ENCODE measurements at places on chromosomes 6 and 20. TPM values are rescaled to one million over a fixed set of nuclear protein-coding genes. Genes with fewer than 3 reads are reported as not detected.

Gene RRAGD
- total RNA-seq: 1.4 TPM

Gene SPTLC3
- 6.8 TPM for total RNA-seq

Gene PHACTR2
- total RNA-seq: 74.7 TPM

Gene PIGU
- 21.1 TPM for total RNA-seq

Gene CLVS2
- total RNA-seq: not detected

Gene SLC26A8
- total RNA-seq: not detected

Gene RSPH9
- total RNA-seq: 0.57 TPM

Gene SAPCD1
- 0.90 TPM for total RNA-seq

Gene TINAG
- total RNA-seq: not detected

Gene FAM184A
- total RNA-seq: 0.74 TPM

Gene ADGRF1
- not detected for total RNA-seq

- no peak for DNase-seq
These were observed 470.2 kb upstream of the BTBD3 start for GRCh38 chr20:11447371-11448100.

GRCh38 chr20:13608066-13608465 lies 30.7 kb downstream of the TASP1 start:
- no peak for DNase-seq

DNA sequence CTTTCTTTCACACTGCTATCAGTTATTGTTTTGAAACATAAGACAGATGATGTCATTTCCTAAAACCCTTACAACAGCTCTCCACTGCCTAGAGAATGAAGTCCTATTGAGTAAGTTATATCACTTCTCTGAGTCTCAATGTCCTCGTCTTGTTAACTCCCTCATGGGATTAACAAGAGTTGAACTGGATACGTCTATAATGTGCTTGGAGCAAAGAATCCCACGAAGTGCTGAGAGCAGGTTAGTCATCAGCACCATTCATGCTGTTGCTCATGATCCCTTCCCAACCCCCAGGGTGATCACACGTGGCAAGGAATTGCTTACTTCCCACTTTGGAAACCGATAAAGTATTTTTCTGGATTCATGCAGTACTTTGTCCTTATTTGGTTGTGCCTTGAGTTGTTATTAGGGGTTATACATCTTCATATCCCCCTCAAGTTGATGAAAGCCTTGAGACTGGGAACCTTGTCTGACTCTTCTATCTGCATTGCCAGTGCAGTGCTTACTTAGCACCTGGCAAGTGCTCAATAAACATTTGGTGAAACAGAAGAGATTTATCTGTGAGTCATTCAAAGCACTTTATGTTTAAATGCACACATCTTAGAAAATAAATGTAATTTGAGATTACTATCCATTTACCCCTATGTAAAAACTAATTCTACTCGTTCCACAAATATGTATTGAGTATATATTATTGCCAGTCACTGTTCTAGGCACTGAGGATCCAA lies 487.5 kb downstream of the EPM2A start:
- peak; percentile 75 for DNase-seq

DNA sequence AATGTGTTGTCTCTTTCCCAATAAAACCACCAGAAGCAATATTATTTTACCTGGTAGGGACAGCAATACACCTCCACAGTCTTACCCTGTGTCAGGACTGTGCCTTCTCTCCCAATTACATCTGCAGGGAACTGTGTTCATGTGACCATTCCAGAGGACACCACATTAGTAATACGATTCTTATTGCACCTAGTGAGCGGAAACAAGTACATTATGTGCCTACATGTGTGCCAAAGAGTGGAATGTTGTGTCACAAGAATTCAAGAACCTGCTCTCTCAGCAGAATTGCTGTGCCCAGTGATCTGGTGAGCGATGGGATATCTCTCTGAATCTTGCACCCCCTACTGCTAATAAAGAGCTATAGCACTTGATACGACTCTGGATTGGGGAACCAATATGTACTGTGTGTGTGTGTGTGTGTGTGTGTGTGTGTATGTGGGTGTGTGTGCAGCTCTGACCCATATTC lies 57.4 kb upstream of the FOXC1 start:
- peak; percentile 47 for DNase-seq

DNA sequence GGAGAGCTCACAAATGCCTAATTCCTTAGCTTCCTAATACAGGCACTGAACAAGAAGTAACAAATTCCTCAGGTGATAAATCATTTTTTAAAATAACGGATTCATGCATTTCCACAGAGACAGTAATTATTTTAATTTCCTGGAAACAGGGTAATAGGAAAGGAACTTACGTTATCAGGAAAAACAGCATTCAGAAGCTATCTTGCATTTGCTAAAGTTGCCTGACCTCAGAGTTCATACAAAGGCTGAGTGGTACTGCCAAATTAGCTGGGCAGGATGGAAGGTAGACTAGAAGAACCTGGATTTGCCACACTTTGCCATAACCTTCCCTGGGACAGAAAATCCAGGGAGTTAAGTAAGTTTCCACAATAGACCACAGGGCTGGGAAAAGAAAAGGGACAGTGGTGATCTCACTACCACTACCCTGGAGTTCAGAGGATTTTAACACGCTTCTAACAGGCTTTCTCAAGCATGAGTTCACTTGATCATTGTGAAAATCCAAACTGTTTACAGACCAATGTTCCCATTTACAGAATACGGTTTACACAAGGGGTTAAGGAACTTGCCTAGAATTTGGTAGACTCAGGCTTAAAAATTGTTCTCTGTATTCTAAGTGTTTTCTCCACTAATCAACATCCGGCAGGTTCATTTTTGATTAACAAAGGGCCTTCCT lies 57.0 kb downstream of the KIF13A start:
- peak; percentile 65 for DNase-seq

- no peak for DNase-seq
These were observed 42.3 kb downstream of the RPP40 start for GRCh38 chr6:4961322-4962168.

GRCh38 chr20:46215913-46216707 lies 92.2 kb downstream of the CDH22 start:
- DNase-seq: peak; percentile 5

DNA sequence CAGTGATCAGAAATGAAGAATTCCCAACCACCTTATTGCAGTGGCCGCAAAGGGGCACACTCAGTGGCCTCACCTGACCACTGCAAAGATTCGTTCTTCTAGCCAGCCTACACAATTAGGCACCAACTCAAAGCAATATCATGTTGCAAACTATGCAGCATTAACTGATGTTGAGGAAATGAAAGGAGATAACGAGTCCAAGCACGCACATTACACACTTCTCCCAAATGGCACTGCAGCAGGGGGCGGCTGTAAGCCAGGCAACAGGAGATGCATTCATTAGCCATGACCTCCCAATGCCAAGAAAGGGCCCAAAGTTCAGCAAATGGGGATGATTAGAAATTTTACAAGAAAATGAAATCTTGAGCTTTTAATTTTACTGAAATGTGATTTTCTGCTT lies 39.3 kb downstream of the ATXN1 start:
- DNase-seq: no peak

- no peak for DNase-seq
These were observed at the start of gene AGER for GRCh38 chr6:32184084-32184640. Gene AGER (minus strand): TSS chr6:32184253. CDS start chr6:32184222, 31 bp downstream.

- DNase-seq: no peak
These were observed 173.2 kb downstream of the VEGFA start for GRCh38 chr6:43943099-43943766.

DNA sequence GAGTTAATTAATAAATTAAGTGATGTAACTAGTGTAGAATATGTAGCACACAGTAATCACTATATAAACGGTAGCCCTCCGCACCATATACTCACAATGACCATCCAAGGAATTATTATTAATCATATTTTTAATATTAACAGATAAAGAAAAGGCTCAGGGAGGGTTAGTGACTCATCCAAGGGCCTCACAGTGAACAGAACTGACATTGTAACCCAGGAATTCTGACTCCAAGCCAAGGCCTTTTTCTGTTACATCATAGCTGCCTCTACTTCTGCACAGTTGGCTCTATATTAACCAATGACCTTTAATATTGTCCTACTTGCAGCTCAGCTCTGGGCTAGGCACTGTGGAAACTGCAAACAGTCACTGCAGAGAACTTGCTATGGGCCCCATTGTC lies 117.5 kb upstream of the SIRPG start:
- peak; percentile 52 for DNase-seq

GRCh38 chr6:168625602-168626001 lies 184.6 kb downstream of the SMOC2 start:
- no peak for DNase-seq

GRCh38 chr20:12882832-12883506 lies 125.8 kb upstream of the SPTLC3 start:
- peak; percentile 42 for DNase-seq

- DNase-seq: no peak
These were observed 47.2 kb upstream of the TFAP2D start for GRCh38 chr6:50666089-50666488.

- no peak for DNase-seq
These were observed 41.8 kb downstream of the KIF16B start for GRCh38 chr20:16531485-16531884.

DNA sequence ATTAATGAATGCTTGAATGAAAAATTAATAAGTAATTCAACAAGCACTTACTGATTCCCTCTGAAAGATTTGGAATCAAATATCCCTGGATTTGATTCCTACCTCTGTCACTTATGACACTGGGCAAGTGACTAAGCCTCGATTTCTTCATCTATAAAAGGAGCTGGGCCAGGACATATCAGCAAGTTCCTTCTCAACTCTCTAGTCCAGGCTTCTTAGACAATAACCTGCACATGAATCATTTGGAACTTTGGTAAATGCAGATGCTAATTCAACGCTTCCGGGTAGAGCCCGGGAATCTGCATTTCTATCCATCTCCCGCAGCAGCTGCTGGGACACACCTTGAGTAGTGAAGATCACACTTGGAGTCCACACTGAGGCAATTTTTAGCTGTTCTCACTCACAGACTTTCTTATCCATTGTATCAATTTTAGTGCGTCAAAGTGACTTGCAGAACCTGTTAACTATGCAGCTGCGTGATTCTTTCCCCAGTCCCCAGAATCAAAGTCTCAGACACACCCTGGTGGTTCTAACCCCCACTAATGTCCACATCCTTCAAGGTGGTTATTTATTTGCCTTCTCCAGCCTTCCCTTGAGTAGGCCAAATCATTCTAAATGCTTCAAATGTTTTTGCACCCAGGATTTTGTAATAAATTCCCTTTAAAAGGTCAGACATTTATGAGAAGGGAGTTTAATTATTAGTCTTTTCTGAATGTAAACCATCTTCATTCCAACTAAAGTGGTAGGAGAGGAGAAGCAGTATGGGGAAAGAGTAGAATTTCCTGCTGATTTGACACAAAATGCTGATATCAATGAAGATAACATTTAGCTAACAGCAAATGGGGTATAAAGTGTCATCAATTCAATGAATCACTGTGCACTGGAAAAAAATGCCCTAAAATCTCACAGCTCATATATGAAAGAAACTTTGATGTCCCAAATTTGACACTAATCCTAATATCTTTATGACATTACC lies 26.0 kb upstream of the CCND3 start:
- peak; percentile 46 for DNase-seq

DNA sequence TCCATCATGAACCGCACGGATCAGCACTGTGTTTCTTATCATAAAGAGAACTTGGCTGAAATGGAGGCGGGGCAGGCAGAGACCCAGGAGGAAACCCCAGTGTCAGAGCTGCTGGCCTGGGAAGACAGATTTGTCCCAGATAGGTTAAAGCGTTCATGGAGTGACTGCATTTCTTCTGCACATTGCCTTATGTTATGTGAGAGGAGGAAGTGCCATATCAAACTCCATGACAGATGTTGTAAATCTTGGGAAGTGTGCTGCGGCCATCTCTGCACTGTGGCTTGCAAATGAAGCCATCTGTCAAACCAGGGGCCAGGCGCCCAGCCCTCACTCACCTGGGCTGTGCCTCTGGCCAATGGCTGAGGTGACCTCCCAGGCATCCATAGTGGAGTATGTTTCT lies 163.0 kb downstream of the SLC24A3 start:
- no peak for DNase-seq

- no peak for DNase-seq
These were observed 6.5 kb downstream of the CD24 start for GRCh38 chr6:106967936-106968555.

GRCh38 chr20:37346535-37347346 lies 801 bp downstream of the SRC start:
- DNase-seq: no peak

- DNase-seq: no peak
These were observed 59.2 kb upstream of the SLC22A23 start for GRCh38 chr6:3516092-3516491.

DNA sequence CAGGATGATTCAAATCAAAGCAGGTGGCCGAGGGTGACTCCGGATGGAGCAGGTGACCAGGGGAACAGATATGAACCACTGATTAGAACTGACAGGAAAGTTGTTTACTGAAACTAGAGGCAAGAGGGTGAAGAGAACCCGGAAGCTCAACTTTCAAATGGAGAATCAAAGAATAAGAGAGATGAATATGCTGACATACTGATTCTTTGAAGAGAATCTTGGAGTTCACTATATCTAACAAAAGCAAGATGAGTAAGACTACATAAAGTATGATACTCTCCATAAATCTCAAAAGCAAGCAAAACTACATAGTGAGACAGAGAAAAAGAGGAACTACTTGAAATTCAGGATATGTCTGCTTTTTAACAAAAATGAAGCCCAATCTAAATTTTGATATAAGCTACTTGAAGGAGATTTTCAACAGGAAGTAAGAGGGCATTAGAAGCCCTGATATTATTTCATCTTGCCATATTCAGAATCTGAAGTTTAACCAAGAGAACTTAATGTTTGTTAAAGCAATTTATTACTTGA lies 4.0 kb upstream of the UBD start:
- DNase-seq: no peak

DNA sequence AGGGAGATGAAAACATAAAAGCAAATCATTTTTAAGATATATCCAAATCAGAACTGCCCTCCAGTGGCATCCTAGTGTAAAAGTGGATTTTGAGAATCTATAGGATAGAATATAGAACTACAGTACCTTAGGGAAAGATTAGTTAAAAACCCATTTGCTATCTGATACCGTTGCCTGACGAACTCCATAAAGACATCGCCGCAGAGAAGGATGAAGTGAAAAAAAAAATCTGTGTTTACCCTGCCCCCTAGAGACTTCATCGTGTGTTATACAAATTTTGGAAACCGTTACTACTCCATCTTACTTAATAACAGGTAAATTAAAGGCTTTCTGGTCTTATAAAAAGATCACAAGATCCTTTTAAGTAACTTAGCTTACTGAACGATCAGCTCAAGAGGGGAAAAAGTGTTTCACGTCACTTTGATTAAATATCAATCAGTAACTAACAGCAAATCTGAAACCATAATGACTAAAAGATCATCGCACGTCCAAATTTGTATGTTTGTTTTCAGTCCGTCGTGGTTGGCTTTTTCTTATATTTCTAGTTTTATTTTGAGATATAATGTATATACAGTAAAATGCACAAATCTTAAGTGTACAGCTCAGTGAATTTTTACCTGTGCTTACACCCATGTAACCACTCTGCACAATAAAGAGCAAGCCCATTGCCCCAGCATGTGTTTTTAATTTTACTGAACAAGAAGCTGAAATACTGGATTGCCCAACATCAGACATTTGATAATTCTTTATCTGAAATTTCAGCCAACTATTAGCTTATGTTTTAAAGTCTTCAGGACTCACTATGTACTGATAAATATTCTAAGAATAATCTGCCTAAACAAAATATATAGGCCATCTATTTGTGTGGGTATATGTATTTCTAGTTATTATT lies 881 bp upstream of the MCM3 start:
- peak; percentile 74 for DNase-seq
